ENCODE measurements at places on chromosomes 12 and 14.

DNA sequence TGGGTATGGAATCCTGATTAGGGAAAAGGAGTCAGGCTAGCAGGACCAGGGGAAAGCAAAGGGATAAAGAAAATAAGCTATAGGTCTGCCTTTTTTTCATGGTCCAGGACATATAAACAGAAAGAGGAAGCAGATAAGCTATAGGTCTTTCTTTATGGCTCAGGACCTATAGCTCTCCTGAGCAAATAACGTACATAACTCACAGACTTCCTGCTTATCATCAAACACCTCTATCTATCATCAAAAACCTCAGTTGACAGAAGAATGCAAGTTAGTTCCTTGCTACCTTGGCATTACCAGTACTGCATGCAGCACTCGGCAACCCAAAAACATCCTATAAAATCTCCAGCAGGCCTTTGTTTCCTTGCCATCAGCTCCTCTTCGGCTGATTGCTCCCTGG is 238.7 kb upstream of the OR4E1 start:
- DNase-seq = no peak

DNA sequence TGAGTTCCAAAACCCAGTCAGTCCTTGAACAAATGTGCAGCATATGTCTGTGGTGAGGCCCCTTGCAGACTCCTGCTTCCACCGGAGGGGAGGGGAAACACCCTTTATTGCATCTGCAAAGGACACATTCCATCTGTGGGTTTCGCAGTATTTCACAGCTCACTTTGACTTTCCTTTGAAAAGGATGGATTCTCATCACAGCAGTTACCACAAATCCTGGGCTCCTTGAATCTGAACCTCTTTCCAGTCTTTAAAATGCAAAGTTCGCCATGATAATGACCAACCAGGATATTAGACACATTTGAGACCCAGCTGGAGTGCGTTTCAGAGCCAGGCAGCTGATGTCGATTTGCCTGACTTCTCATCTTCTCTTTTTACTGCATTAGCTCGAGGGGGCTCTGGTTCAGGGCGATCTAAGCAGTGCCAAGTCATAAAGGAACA is 242.4 kb downstream of the SLC15A4 start:
- no peak for DNase-seq

GRCh38 chr12:78038541-78038940 is 207.8 kb downstream of the NAV3 start:
- DNase-seq = no peak

DNA sequence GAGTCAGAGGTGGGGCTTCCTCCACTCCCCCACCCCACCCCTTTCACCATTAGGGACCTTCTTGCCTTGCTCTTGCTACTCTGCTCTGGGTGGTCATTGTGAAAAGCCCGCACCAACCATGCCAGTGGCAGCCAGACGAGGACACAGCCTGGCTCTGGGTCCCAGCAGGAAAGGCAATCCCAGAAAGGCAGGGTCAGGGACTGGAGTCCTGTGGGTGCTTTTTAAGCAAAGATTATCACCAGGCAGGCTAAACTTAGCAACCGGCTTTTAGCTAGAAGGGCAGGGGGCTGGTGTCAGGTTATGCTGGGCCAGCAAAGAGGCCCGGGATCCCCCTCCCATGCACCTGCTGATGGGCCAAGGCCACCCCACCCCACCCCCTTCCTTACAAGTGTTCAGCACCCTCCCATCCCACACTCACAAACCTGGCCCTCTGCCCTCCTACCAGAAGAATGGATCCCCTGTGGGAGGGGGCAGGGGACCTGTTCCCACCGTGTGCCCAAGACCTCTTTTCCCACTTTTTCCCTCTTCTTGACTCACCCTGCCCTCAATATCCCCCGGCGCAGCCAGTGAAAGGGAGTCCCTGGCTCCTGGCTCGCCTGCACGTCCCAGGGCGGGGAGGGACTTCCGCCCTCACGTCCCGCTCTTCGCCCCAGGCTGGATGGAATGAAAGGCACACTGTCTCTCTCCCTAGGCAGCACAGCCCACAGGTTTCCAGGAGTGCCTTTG is 1.2 kb upstream of the GAPDH start:
- DNase-seq = peak; percentile 65

DNA sequence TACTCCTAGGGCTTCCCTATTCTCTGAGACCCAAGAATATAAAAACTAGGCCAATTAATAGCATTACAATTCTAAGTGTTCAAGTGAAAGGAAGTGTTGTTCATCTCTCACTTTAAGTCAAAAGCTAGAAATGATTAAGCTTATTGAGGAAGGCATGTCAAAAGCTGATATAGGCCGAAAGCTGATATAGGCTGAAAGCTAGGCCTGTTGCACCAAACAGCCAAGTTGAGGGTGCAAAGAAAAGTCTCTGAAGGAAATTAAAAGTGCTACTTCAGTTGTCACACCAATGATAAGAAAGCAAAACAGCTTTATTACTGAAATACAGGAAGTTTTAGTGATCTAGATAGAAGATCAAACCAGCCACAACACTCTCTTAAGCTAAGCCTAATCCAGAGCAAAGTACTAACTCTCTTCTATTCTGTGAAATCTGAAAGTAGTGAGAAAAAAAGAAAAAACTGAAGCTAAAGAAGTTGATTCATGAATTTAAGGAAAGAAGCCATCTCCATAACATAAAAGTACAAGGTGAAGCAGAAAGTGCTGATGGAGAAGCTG is 68.9 kb downstream of the SLC6A15 start:
- DNase-seq = no peak

DNA sequence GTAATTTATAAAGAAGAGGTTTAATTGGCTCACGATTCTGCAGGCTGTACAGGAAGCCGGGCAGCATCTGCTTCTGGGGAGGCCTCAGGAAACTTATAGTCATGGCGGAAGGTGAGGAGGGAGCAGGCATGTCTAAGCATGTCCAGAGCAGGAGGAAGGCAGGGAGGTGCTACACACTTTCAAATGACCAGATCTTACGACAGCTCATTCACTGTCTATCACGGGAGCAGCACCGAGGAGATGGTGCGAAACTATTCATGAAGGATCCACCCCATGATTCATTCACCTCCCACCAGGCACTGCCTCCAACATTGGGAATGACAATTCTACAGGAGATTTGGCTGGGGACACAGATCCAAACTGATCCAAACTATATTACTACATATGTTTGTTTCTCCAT is 10.0 kb downstream of the SFSWAP start:
- no peak for DNase-seq

DNA sequence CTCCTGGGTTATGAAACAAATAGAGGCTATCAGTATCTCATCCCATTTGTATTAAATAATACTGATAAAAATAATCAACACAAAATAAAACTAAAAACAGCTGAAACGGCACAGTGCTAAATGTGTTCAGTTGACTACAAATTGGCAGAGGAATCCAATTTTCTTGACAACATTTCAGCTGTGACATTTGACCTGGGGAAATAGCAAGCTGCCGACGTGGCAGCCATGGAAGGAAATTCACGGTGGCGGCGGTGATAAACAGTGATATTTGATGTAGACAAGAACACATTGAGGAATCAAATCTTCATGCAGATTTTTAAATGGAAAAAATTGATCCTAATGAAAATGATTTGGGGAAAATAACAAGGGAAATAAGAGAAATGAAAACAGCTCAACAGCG is 159.1 kb upstream of the RTL1 start:
- DNase-seq = no peak

DNA sequence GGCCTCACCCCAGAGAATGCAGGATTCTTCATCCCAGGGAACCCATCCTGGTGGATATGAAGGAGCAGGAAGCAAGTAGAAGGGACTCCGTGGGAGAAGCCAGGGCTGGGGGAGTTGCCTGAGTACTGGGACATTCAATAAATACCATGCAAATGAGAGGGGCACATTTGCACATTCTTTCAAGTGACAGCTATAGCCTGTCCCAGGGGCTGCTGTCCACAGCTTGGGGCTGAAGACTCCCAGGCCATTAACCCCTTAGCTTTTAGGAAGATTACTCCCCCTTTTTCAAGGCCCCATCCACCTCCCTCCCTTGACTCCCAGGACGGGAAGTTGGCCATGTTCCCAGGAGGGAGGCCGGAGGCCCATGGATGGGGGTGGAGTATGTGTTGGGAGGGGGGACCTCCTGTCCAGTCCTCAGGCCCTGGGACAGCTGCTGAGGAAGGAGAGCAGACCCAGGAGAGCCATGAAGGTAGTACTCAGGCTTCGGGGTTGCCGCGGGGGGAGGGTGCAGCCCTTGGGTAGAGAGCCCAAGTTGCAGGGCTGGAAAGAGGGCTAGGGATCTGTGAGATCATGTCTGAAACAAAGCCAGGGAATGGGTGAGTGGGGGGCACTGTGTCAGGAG is 974 bp upstream of the TNS2 start:
- DNase-seq = no peak

GRCh38 chr12:111287125-111287900 is 81.6 kb downstream of the PHETA1 start:
- DNase-seq = no peak

Measured in upper lobe of left lung (tissue), 6 donors.